8988T (cell line): ENCODE measurements at places on chromosomes 11 and 22.

GRCh38 chr11:65384301-65384889 lies 1.9 kb upstream of the SLC25A45 start:
- no peak for DNase-seq

DNA sequence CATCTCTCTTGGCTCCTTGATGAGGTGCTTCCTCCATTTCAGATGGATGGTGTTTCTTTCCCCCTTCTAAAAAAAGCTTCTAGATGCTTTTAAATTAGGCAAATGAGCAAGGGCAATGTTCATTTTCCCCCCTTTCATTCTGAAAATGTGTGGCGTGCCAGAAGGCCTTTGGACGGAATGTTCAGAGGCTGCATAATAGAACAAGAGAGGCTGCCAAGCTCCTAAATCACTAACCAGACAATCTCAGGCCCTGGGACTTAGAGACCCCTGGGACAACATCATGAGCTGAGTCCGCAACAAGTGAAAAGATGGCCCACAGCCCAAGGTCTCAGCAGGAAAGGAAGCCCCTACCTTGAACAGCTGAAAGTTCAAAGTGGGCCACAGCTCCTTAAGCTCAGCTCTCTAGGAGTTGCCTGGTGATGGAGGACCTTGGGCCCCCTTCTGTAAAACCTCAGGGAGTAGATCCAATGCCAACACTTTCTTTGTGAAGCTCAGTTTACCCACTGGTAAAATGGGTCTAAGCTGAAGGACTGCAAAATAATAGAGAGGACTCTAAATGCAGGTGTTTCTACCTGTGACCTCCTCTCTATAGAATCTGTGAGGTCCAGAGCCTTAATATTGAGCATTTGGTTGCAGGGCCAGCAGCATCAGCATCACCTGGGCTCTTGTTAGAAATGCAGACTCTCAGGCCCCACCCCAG lies 144.0 kb downstream of the FBXO7 start:
- DNase-seq = no peak

DNA sequence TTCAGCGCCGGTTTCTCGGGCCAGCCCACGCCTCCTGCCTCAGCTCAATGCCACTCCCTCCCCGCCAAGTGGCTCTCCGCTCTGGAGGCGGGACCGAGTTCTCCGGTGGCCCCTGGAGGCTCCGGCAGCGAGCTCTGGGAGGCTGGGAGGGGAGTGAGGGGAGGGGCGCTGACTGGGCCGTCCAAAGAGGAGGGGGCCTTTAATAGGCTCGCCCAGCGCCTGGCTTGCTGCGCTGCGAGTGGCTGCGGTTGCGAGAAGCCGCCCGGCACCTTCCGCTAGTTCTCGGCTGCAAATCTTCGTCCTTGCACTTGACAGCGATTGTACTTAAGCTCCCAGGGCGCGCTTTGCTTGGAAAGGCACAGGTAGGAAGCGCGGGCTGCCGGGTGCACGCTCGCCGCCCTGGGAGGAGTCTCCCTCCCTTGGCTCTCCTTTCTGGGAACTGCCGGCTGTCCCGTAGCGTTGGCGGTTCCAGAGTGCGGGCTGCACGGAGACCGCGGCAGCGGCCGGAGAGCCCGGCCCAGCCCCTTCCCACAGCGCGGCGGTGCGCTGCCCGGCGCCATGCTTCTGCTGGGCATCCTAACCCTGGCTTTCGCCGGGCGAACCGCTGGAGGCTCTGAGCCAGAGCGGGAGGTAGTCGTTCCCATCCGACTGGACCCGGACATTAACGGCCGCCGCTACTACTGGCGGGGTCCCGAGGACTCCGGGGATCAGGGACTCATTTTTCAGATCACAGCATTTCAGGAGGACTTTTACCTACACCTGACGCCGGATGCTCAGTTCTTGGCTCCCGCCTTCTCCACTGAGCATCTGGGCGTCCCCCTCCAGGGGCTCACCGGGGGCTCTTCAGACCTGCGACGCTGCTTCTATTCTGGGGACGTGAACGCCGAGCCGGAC lies at the start of gene ADAMTS15:
Gene ADAMTS15, plus strand, starts transcription at position 230 of the 894 bp plus-strand sequence. Its CDS starts 329 bp downstream, at position 559.
- peak; percentile 88 for DNase-seq

DNA sequence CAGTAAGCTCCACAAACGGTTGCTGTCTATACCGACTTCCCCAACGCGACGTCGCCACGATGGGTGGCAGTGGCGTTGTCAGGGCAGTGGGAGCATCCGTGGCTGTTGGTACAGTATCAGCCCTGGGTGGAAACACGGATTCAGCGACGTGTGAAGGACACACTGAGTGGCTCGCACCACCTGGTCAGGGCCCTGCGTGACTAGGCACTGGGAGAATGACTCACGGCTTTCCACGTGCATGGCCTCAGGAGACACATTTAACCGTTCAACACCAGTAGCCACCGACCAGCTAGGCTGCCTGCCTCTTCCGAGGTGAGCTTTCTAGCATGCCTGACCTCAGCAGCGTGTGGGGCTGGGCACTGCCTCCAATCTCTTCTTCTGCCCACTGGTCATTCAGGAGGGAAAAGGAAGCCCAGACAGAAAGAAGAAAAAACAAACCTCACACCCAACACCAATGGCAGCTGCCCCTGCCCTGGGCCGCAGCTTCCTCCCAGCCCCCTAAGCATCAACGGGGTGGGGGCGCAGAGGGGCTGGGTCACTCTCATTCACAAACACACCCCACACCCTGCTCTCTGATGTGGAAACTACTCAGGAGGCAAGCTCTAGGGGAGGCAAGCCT lies 59.0 kb downstream of the MYH9 start:
- DNase-seq = no peak

GRCh38 chr11:35825386-35825785 lies 118.5 kb upstream of the LDLRAD3 start:
- no peak for DNase-seq

DNA sequence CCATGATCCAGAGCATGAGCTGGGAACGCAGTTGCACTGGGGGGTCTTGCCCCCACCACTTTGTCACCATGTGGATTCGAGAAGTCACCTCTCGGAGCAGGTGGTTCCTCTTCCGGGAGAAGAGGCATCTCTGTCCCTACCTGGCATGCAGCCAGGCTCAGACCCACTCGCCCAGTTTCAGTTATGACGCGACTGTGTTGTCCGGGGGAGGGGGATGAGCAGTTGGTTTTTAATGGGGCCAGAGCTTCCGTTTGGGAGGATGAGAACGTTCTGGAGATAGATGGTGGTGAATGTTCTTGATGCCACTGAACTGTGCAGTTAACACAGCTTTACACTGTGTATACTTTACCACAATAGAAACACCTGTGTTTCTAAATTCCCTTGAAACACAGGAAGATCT lies 41.5 kb downstream of the DHCR7 start:
- no peak for DNase-seq

DNA sequence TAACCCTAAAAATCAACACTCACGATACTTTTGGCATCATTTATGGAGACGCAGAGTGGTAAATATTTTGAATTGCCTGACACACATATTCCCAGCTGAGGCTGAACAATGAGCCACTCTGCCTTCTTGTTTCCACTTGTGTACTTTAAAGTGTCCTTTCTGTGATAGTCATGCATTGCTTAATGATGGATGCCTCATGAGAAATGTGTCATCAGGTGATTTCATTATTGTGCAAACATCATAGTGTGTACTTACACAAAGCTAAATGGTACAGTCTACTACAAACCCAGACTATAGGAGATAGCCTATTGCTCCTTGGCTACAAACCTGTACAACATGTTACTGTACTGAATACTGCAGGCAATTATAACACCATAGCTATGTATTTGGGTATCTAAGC lies 44.2 kb downstream of the MRE11 start:
- no peak for DNase-seq

- no peak for DNase-seq
These were observed 6.3 kb upstream of the SH3BP1 start for GRCh38 chr22:37633089-37633624.

DNA sequence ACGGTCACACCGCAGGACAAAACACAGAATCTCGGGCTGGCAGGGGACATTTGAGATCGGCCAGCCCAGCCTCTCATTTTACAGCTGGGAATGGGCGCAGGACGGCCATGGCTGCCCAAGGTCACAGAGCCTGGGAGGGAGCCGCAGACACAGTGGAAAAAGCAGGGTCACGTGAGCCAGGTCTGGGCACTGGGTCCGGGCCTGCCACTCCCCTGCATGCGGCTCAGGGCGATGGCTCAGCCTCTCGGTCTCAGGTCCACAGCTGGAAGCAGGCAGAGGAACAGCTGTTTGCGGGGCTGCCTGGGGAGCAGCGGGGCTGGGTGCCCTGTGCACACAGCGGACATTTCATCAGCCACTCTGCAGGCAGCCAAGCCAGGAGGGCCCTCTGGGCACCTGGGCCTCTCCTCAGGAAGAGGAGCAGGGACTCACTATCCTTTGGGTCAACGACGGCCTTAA lies 10.4 kb upstream of the PPARA start:
- DNase-seq = no peak

DNA sequence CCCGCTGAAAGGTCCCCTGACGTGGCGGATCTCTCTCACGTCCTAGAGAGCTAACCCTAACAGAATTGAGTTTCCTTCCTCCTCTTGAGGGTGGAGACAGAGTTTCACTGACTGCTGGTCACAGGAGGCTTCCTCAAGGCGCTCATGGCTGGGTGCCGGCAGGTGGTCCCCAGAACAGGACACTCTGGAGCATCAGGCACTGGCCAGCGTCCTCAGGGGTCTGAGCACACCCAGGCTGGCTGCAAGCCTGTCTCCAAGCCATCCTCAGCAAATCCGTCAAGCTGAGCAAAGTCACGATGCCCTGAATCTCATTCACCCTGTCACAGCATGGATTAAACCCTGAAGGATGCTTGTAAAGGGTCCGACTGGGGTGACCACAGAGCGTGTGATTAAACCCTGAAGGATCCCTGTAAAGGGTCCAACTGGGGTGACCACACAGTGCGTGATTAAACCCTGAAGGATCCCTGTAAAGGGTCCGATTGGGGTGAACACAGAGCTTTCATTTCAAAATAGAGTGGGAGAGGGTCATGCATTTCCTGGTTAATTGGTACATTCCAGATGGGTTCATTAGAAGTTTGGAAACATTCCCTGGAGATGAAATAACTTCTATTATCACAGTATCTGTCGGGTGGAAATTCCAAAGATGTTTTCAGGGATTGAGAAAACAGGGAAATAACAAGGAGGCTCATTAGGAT lies 473.0 kb downstream of the BRD1 start:
- no peak for DNase-seq

DNA sequence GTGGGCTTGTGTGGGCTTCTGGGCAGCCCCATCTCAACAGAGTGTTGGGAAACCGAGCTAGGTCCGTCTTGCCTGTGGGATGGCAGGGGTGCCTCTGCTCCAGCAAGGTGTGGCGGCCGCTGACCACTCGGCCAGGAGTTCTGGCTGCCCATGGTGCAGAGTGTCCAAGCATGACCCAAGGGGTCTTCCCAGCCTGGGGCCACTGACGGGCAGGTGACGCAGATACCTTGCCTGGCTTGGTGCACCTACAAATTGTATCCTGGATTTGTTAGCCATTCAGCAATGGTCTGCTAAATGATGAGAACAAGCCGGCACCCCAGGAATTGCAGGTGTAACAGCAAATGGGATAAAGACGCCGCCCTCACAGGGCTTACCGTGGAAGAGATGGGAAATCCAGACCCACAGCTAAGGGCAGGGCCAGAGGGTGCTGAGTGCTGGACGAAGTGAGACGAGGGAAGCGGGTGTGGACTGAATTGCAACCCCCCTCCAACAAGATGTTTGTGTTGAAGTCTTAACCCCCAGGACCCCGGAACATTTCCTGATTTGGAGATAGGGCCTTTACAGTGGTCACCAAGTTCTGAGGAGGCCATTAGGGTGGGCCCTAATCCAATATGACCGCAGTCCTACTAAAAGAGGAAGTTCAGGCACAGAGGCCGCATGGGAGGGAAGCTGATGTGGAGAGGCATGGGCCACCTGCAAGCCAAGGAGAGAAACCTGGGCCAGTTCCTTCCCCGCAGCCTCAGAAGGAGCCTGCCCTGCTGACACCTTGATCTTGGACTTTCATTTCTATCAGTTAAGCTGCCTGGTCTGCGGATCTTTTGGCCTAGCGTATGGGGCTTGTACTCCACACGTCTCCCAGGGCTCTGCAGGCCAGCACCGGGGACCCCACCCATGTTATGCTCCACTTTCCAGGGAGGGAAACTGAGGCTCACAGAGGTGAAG lies 45.2 kb upstream of the LINC01488 start:
- DNase-seq = no peak

- peak; percentile 85 for DNase-seq
These were observed 552 bp downstream of the RIN1 start for GRCh38 chr11:66335531-66336233.
